ENCODE measurements at places on chromosomes 12 and 14. TPM values are rescaled to one million over a fixed set of nuclear protein-coding genes. Genes with fewer than 3 reads are reported as not detected.
A peak's percentile ranks its signal among the peaks of the same experiment; 100 is the strongest.

Gene GPRC5D
- total RNA-seq, result not detected

- peak; percentile 33 for DNase-seq
These were observed 25.2 kb downstream of the DHRS4L2 start for GRCh38 chr14:24013654-24014514.

Gene B3GNT4
- 0.35 TPM for total RNA-seq

Gene NID2
- 66.1 TPM for total RNA-seq

GRCh38 chr14:38211255-38211735, 3.6 kb downstream of the SSTR1 start:
- DNase-seq, result no peak

DNA sequence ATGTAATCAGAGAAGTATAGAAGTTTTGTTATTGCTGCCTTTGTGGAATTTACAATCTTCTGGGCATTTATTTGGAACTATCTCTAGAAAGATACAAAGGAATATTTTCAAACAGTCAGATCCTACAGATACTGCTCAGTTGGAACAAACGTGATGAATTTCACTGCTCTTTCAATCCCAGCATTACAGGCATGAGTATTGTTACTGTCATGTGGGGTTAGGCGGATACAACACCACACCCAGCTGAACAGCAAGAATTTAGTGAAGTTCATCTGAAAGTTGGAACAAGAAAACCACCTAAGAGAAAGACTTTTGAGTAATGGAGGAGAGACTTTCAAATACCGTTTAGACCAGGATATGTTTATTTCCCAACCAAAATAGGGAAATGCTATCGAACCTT, 123.3 kb upstream of the PLXNC1 start:
- no peak for DNase-seq

DNA sequence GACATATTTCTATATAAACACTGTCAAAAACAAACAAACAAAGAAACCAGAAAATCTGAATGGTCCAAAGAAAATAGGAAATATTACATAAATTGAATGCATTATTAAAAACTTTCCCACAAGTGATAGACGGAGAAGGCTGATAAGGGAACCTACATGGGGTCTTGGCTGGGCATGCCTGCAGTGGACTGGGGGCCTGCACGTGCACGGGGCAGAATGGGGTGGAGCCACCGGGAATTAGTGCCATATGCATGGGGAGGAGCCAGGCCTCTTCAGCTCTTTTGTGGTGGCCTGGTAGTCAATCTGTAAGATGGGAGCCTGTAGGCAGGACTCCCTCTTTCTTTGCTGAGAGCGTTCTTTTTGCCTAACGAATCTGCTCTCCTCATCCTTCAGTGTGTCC, 1031.7 kb upstream of the FBXO33 start:
- DNase-seq, result no peak

DNA sequence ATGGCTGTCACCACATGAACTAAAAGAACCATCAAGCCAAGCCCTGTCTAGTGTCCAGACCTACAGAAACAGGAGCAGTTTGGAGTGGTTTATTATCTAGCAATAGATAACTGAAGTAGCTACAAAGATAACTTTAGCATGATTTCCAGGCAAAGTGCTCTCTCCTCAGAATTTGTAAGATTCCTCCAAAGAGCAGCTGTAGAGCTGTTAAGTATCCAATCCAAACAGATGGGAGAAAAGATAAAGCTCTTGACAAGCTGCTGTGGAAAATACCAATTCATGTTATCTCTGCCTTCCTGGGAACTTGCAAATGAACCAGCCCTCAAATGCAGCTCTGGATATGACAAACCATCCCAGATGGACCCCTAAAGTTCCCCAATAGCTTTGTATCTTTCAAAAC, 78.9 kb upstream of the RESF1 start:
- no peak for DNase-seq

GRCh38 chr14:69345402-69345801, 52.7 kb downstream of the ERH start:
- DNase-seq, result no peak

DNA sequence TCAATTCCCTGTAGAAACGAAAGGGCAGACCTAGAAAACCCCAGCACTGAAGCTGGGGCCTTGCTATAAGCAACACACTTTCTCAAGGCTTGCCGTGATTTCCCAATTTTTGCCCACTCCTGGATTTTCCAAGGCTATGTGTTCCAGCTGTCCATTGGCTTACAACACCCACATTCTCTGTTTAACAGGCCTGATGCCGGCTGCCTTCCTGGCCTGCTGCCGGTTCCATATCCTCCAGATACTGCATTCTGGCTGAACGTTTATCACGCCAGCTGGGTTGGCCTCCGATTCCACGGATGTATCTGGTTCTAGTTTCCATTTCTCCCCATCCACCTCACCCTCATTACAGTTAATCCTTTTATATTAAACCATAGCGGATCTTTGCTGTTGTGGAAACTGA, 2.0 kb upstream of the PCNX1 start:
- no peak for DNase-seq

Gene NABP2
- 66.3 TPM for total RNA-seq

GRCh38 chr12:3236345-3237187, 159.4 kb downstream of the TSPAN9 start:
- peak; percentile 64 for DNase-seq

GRCh38 chr12:124000111-124000510, 27.1 kb downstream of the ZNF664 start:
- no peak for DNase-seq

DNA sequence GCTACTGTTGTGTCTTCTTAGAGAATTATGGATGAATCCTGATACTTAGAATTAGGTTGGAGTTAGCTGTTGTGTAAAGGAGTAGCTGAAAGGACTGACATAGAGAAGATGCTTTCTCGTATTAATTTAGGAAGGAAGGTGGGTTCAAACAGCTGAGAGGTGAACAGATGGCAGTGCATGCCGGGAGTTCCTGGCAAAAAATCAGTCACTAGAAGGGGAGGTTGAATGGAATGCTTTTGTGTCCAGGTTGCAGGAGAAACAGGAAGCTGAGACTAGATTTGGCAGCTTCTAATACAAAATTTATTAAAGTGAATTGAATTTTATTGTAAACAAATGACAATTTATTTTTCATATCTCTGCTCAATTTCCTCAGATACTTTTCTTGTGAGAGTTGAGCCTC, 70.8 kb downstream of the BTG1 start:
- DNase-seq, result no peak

- DNase-seq, result no peak
These were observed 136.5 kb upstream of the AMIGO2 start for GRCh38 chr12:47216150-47216677.

GRCh38 chr14:88424573-88424972, 39.1 kb downstream of the SPATA7 start:
- no peak for DNase-seq

GRCh38 chr12:111158992-111159391, 209.9 kb downstream of the PHETA1 start:
- DNase-seq, result no peak

- DNase-seq, result peak; percentile 64
These were observed 514 bp downstream of the FBXO34 start for GRCh38 chr14:55271572-55272298.

DNA sequence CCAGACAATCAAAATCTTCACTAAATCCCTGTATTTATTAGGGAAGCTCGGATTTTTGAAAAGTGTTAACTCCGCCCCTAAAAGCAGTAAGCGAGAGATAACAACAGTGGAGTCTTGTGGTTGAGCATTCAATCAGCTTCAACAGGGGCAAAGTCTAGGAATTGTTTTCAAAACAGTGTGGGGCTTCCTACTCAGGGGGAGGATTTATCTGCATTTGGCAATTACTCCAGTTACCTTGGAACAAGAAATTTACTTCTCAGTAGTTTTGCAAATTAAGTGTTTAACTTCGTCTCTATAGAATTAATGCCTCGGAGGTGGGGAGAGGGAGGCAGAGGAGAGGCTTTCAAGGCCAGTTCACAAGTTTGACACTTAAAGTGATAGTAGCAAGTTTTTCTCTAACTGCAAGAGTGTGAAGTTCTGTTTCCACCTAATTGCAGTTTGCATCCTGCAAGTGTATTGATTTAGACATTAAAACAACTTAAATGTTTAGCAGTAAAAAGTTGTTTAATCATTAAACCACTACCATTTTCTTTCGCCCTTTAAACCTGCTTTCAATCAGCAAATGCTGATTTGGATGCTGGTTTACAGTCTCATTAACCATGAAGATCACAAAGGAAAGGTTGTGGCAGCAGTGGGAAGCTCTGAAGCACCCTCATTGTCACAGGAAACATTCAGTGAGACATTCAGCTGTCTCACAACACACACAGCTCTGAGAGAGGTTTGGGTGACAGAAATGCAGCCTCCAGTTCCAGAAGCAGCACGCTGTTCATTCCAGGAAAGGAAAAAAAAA, 102.0 kb downstream of the HMGA2 start:
- no peak for DNase-seq

GRCh38 chr14:68363843-68364767, 428.8 kb downstream of the ZFP36L1 start:
- DNase-seq, result no peak

- DNase-seq, result no peak
These were observed 64.4 kb downstream of the DDX51 start for GRCh38 chr12:132079695-132080094.

Gene KRT78
- not detected for total RNA-seq

DNA sequence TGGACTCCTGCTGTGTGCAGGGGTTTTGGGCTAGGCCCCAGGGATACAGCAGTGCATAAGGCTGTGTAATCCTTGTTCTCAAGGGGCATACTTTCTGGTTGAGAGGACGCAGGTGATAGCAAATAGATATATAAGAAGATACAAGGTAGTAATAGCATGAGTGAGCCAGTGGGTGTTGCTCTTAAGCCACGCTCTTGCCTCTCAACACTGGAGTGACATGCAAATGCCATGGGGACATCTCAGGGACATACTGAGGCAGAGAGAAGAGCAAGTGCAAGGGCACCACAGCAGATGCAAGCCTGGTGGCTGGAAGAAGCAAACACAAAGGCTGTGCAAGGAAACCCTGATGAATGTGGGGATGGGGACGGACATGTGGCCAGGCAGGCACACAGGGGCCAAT, 223.3 kb downstream of the CHST11 start:
- DNase-seq, result no peak

GRCh38 chr12:47228802-47229201, 149.0 kb upstream of the AMIGO2 start:
- DNase-seq, result no peak

Gene ERH
- total RNA-seq, result 169 TPM

Gene SERPINA1
- total RNA-seq, result 0.07 TPM

DNA sequence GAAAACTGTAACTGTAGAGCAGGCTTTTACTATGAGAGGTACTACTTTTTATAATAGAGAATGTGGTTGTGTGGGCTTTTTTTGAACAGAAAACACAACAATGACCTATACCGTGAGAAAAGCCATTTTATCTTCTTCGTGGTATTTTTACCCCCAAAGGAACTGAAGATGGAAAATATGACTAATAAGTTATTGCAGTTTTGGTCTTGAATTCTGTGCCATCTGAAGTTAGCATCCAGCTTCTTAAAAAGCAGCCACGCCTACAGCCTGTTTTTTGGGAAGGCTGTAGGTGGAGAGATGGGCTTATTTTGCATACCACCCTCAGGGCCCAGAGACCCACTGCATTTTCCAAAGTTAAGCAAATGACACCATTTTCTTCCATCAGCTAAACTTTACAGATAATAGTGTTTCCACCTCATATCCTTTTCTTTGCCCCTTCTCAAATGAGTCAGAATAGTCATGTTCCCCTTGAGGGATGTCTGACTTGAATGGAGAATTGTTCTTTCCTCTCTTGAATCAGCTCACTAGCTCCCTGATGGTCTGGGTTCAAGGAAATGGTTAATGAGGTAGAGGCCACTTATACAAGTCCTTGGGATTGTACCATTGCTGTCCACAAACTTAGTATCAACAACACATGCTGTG, 53.0 kb downstream of the TBC1D30 start:
- DNase-seq, result no peak

Gene HOXC12
- total RNA-seq, result not detected

GRCh38 chr14:94768521-94769390, 1.2 kb downstream of the GSC start:
- no peak for DNase-seq

DNA sequence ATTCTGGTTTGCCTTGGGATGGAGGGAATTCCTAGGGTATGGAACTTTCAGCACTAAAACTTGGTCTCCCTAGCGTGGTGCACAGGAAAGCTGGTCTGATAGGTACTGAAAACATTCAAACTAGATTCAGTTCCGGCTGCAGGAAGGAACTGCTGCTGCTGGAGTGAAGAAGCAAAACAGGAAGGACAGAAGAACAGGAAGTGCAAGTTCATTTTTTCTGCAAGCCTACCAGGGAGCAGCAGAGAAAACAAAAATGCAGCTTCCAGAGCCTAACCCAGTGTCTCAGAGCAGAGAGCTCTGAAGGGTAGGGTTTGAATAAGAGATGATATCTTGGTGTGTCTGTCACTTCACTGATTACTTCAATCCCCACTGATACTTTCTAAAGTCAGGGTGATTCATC, 165.2 kb downstream of the VRK1 start:
- no peak for DNase-seq

- no peak for DNase-seq
These were observed 1168.3 kb downstream of the BCL11B start for GRCh38 chr14:98103705-98104104.

GRCh38 chr14:88590173-88590572, 27.3 kb downstream of the ZC3H14 start:
- peak; percentile 7 for DNase-seq

DNA sequence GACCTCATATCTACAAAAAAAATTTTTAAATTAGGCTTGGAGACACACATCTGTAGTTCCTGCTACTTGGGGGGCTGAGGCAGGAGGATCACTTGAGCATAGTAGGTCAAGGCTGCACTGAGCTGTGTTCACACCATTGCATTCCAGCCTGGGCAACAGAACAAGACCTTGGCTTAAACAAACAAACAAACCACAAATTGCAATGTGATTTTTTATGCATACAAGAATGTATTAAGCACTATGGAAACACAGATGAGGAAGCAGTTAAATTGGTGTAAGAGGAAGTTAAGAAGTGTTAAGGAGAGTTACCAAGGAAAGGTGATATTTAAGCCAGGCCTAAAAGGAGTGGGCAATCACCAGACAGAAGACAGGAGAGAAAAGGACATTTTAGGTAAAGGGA, 83.6 kb upstream of the HECTD1 start:
- no peak for DNase-seq

GRCh38 chr12:4417936-4418335, 27.7 kb downstream of the FGF6 start:
- no peak for DNase-seq

DNA sequence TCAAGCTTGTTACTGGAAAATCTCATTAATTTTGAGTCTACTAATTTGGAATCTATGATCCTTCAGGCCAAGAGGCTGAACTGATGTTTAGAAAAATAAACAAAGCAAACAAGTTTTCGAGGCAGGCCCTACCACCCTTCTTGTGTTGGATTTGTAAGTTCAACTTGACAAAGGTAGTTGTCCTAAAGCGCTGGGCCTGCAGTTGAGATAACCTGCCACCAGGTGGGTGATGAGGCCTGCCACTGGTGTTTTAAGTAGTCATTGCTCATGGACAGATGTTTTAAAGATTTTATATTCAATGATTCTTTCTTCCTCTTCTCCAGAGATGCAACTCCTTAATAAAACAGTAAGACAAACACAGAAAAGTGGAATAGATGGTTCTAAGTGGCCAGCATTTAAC, 19.4 kb downstream of the ACVRL1 start:
- DNase-seq, result no peak

- DNase-seq, result no peak
These were observed 3.2 kb downstream of the IPO8 start for GRCh38 chr12:30692470-30692869.

Gene SLC24A4
- under 0.01 TPM for total RNA-seq

GRCh38 chr12:92582475-92582874, 120.3 kb upstream of the PLEKHG7 start:
- DNase-seq, result no peak

- DNase-seq, result no peak
These were observed 152.7 kb downstream of the RGS6 start for GRCh38 chr14:72084935-72085334.

Gene VWF
- total RNA-seq, result 0.06 TPM

Gene KRT4
- not detected for total RNA-seq

Gene DBX2
- not detected for total RNA-seq

Data from NCI-H460 (cell line).